SK-N-SH (cell line): ENCODE measurements at places on chromosomes 11 and 22. TPM values are rescaled to one million over a fixed set of nuclear protein-coding genes. Genes with fewer than 3 reads are reported as not detected.

KIRREL3 gene
- 3.2 and 3.7 TPM in 2 replicates for polyA plus RNA-seq

ADAMTS15 gene
- 0.96 and 1.1 TPM in 2 replicates for polyA plus RNA-seq

OOSP3 gene
- polyA plus RNA-seq = not detected in 2 replicates

PRR33 gene
- polyA plus RNA-seq = not detected in 2 replicates

KDM4E gene
- 0.02 TPM in 1 of 2 replicates, not detected in the other for polyA plus RNA-seq

GGTLC3 gene
- polyA plus RNA-seq = 0.13 TPM in 1 of 2 replicates, not detected in the other

OR51B2 gene
- polyA plus RNA-seq = not detected in 2 replicates

C11orf86 gene
- polyA plus RNA-seq = 0.06 and 0.08 TPM in 2 replicates

ZNF70 gene
- polyA plus RNA-seq = 0.77 and 0.80 TPM in 2 replicates

TUB gene
- 11.3 and 16.9 TPM in 2 replicates for polyA plus RNA-seq

SELENOM gene
- 97.1 and 117 TPM in 2 replicates for polyA plus RNA-seq

FJX1 gene
- 29.8 and 34.5 TPM in 2 replicates for polyA plus RNA-seq

KRTAP5-1 gene
- not detected in 2 replicates for polyA plus RNA-seq

SLC29A2 gene
- 3.2 and 3.7 TPM in 2 replicates for polyA plus RNA-seq

GNAZ gene
- polyA plus RNA-seq = 5.4 and 6.5 TPM in 2 replicates

CASP5 gene
- not detected in 2 replicates for polyA plus RNA-seq

SMTNL1 gene
- polyA plus RNA-seq = not detected in 2 replicates

ARHGAP20 gene
- polyA plus RNA-seq = 0.76 and 0.78 TPM in 2 replicates

THRSP gene
- 0.10 TPM in 1 of 2 replicates, not detected in the other for polyA plus RNA-seq

CEP57 gene
- polyA plus RNA-seq = 12.2 and 16.0 TPM in 2 replicates

TRAF6 gene
- polyA plus RNA-seq = 4.3 and 5.1 TPM in 2 replicates

MN1 gene
- polyA plus RNA-seq = 0.11 and 0.20 TPM in 2 replicates

DDB1 gene
- polyA plus RNA-seq = 170 and 224 TPM in 2 replicates

SPON1 gene
- not detected in 2 replicates for polyA plus RNA-seq

POU2AF2 gene
- 0.06 and 0.15 TPM in 2 replicates for polyA plus RNA-seq

TMEM41B gene
- polyA plus RNA-seq = 19.8 and 23.5 TPM in 2 replicates

KCNA4 gene
- not detected in 2 replicates for polyA plus RNA-seq

RASSF10 gene
- not detected in 2 replicates for polyA plus RNA-seq

CATSPER1 gene
- polyA plus RNA-seq = 1.9 and 2.2 TPM in 2 replicates

APOL6 gene
- 0.88 and 0.90 TPM in 2 replicates for polyA plus RNA-seq

PVALB gene
- not detected in 2 replicates for polyA plus RNA-seq

OR6A2 gene
- not detected in 2 replicates for polyA plus RNA-seq

RPS19BP1 gene
- polyA plus RNA-seq = 77.3 and 97.2 TPM in 2 replicates

MS4A6E gene
- not detected in 2 replicates for polyA plus RNA-seq

CEP164 gene
- polyA plus RNA-seq = 27.7 and 30.6 TPM in 2 replicates
